ENCODE measurements at places on chromosomes 13 and 19.

- DNase-seq = no peak
Measured at GRCh38 chr13:107675847-107676550, 539.3 kb downstream of the LIG4 start.

GRCh38 chr13:68745502-68745901 lies 1362.1 kb upstream of the ATXN8OS start:
- no peak for DNase-seq

DNA sequence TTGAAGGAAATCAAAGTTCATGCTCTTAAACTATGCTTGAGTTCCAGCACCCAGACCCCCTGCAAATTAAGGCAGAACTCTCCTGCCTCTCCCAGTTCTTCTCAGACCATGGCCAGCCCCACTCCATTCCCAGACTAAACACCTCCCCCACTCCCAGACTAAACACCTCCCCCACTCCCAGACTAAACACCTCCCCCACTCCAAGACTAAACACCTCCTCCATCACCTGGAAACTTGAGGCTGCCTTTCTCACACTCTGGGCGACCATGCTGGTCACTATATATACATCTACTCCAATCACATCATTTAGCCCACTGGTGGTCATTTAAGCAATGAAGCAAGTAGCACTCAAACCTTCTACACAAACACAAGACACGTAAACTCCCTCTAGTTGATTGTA lies 57.2 kb downstream of the CAB39L start:
- no peak for DNase-seq

- DNase-seq = no peak
Measured at GRCh38 chr13:110976785-110977184, 61.9 kb upstream of the ANKRD10 start.

- no peak for DNase-seq
Measured at GRCh38 chr19:19334063-19334988, 13.7 kb downstream of the MAU2 start.

- DNase-seq = peak; percentile 76
Measured at GRCh38 chr19:42111811-42112210, 20.4 kb downstream of the POU2F2 start.

GRCh38 chr19:6047741-6048251 lies 62.5 kb downstream of the RFX2 start:
- peak; percentile 50 for DNase-seq

DNA sequence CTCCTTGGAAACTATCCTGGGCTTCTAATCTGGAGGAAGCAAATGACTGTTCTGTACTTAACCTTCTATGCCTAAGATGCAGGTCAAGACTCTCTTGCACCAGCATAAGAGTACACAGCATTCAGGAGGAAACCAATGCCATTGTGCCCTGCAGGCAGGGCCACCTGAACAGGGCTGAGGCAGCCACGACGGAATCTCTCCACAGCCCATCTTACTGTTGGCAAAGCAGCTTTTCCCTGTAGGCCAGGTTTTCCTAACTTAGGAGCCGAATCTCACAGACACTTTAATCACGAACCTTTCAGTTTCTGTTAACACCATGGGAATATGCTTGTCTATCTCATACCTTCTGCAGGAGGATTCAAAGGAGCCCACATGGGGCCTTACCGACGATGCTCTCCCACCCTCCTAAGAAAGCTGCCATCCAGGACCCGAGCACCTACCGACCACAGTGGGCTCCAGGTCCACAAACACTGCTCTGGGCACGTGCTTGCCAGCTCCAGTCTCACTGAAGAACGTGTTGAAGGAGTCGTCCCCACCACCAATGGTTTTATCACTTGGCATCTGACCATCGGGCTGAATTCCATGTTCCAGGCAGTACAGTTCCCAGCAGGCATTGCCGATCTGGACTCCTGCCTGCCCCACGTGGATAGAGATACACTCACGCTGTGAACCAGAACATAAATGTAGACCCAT lies 2.6 kb downstream of the TUBA3C start:
- DNase-seq = no peak

All from RPMI7951 (cell line).